ENCODE measurements at places on chromosomes 5 and 9.

- DNase-seq, result peak; percentile 8
Measured at GRCh38 chr5:154384480-154385235, 61.1 kb upstream of the SAP30L start.

GRCh38 chr9:134548618-134549017, 93.0 kb upstream of the COL5A1 start:
- DNase-seq, result no peak

GRCh38 chr9:97905228-97905627, 17.1 kb downstream of the TRMO start:
- no peak for DNase-seq

DNA sequence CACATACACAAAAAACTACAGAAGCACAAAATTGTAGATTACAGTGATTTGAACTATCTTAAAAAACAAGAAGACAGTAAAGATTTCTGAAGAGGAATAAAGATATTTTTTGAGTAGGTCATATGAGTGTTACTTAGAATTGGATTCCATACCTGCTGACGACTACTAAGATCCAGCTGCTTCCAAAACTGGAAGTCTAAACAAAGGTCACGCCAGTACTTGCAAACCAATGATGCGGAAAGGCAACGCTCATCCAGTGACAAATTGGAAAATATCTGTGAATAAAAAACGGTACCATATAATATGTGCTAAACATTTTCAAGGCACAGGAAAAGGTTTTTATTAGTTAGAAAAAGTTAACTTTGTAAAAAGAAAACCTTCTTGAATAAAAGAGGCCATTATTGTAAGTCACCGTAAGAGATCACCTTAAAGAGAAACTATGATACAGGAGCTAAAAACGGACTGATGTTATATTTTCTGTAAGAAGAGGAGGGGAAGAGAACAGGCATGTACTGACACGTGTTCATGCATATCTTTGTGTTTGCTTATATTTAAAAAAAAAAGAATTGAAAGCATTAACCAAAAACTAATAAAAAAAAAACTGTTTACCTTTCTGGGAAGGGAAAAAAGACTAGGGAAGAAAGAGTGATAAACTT, 14.1 kb downstream of the FBXL17 start:
- no peak for DNase-seq

Data from stimulated activated naive CD8-positive, alpha-beta T cell treated with anti-CD3 and anti-CD28 coated beads, Interleukin-15, Interleukin-2, amounts not matched to agents 100 U/mL and 50 U/mL, for 24 hours (primary cell).